ENCODE measurements at places on chromosomes 2 and 18.

DNA sequence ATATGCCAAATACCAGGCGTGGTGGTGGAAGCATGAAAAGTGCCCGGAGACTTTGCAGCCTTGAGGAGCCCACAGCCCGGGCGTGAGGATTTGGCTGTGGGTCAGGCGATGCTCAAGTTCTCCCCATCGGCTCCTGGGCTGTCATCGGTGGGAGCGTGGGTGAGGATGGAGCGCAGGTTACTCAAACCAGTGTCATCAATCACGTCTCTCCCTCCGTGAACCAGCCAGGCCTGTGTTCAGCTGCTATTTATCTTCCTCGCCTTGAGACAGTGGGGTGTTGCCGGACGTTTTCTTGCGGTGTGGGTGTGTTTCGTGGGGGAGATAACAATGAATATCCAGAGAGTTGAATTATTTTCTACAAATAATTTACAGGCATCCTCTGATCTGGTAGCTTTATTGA, 317.6 kb downstream of the EIPR1 start:
- DNase-seq = no peak

GRCh38 chr2:73823916-73824523, 4.7 kb upstream of the STAMBP start:
- peak; percentile 24 for DNase-seq

DNA sequence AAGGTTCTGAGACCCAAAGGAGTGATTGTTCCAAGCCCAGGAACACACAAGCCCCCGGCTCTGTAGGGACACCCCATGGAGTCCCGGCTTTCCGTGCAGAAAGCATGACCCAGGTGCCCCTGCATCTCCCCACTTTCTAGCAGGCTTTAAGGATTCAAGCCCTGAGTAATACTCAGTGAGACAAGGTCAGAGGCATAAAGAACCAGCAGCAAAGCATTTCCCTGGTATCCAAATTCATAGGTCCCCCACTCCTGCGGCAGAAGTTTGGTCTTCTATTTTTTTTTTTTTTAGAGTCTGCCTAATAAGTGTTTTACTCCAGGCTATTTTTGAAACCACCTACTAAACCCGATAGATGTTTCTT, 16.3 kb downstream of the TSHZ1 start:
- no peak for DNase-seq

DNA sequence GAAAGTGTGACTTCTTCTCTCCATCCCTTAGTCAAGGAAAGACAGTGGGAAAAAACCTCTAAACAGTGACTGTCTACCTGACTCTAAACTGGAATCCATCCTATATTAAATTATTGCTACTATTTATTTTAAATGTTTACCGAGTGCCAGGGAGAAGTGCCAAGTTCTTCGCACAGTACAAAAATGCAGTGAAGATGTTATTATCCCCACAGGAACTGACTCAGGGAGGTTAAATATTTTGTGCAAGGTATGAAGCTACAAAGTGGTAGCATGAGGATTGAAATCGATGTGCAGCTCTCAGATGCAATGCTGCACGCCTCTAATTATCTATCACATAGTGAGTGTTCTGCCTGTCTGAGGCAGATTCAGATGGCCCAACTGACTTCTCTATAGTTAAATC, 91.1 kb downstream of the MEP1B start:
- no peak for DNase-seq

DNA sequence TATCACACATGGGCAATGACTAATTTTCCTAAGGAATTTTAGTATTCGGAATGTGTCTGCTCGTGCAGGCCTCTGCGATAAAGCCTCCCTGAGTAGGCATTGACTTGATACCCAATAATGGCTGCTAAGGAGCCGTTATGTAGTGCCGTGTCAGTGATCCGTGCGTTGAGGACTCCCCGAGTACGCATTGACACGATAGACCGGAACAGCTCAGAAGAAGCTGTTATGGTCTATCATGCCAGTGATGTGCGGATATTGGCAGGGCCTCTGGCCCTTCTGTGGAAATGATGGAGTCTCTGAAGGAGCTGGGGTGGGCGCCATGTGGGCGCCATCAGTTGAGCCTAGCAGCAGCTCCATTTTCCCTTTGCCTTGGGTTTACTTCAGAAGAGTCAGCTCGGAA, 29.1 kb downstream of the ZEB2 start:
- DNase-seq = no peak

- DNase-seq = no peak
These were observed 130.2 kb downstream of the CD226 start for GRCh38 chr18:69817335-69817940.

- no peak for DNase-seq
These were observed 44.6 kb downstream of the CNGA3 start for GRCh38 chr2:98390571-98391476.

DNA sequence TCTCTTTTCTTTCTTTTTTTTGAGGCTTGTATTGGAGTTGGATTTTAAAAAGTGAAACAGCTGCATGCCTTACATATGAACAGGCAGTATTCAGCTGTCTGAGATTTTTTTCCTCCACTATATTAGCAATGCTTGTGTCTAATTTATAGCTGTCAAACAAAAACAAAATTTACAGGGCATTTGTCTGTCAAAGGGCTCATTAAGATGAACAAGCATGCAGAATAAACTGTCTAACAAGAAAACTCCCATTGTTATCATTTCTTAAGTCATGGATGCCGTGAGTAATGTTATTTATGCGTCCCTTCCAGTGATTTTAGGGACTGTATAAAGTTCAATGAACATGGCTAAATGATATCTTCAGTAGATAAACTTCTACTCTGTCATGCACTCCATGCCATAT, 674.7 kb downstream of the PLCL1 start:
- DNase-seq = no peak

DNA sequence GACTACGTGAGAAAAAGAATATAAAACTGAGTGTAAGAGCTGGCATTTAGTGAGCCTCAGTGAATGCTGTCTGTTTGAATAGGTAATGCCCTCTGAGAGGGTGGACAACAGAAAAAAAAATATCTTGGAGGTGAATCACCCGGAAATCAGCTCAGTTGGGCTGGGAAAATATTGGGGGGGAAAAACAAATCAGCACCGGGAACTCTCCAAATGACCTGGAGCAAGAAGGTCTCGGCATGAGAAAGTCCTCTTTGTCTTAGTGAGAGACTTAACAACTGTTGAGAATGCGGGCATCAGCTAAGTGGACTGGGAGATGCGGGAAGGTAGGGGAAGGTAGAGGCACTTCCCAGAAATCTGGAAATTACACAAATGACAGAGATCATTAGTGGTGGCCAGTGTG, 109.4 kb upstream of the POU3F3 start:
- DNase-seq = no peak

GRCh38 chr2:206462240-206462854, 19.0 kb downstream of the ADAM23 start:
- DNase-seq = no peak

- DNase-seq = no peak
These were observed 22.8 kb upstream of the ZNF407 start for GRCh38 chr18:74574916-74575315.

Measured in NCI-H1930 (cell line).